ENCODE measurements at places on chromosomes 5 and 9. TPM values are rescaled to one million over a fixed set of nuclear protein-coding genes. Genes with fewer than 3 reads are reported as not detected.

The NOTCH1 gene
- 34.1 TPM for total RNA-seq

DNA sequence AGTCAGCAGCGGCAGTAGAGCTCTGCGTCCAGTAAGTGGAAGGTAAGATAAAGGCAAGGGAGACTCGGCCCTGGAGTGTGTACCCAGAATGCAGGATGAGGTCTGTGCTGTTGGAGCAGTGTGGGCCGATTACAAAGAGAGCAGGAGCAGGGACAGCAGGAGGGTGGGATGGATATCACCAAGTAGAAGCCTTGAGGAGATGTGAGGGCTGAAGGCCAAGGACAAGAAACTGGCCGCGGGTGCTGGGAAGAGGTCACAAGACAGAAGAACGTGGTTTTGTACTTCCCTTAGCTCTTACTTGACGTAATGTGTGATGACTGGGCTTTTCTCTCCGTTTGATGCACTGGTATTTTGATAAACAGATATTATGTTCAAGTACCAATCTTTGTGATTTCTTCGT is 43.7 kb downstream of the OR2V1 start:
- no peak for DNase-seq

- peak; percentile 72 for DNase-seq
Measured at GRCh38 chr9:16321461-16322119, 548.9 kb downstream of the BNC2 start.

- DNase-seq: no peak
Measured at GRCh38 chr5:156328161-156328560, 1.2 kb downstream of the SGCD start.

DNA sequence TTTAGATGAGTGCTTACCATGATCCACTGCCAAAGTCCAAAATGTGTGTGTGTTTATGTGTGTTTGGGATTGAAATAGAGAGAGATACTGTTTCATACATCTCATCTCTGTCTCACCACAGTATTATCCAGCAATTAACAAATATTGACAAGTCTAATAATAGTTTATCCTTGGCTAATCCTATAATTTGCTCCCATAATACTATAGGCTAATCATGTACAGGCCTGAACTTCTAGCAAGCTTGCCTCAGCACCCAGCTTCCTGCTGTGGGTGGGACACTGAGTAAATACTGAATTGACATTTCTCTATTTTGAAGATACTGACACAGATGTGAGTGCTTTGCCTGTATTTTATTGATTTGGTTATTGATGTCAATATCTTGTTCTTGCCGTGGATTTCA is 35.3 kb upstream of the KCNV2 start:
- no peak for DNase-seq

GRCh38 chr5:62969409-62970120 is 390.9 kb downstream of the LRRC70 start:
- DNase-seq: no peak

GRCh38 chr5:145941096-145941447 is 4.7 kb downstream of the SH3RF2 start:
- DNase-seq: no peak

DNA sequence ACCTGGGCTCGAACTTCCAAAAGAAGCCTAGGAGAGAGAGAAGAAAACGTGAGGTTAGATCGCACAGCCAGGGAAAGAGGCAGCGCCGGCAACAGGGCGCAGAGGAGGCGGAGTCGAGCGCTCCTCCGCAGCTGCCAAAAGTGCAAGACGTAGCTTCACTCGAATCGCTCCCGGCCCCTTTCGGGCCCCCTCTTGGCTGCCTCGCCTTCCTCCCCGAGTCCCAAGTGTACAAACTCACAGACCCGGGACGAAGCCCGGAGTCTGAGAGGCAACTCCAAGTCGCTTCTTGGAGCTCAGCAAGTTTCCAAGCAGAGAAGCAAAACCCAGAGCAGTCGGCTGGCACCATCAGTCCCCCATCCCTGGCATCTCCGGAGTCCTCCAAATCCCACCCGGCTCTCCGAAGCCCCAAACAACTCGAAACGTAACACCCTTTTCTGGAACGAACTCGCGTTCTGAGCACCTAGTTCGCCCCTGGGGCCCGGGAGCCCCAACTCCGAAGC is 1.2 kb downstream of the MIER3 start:
- DNase-seq: peak; percentile 41

The PPP1R26 gene
- 10.6 TPM for total RNA-seq

- peak; percentile 20 for DNase-seq
Measured at GRCh38 chr9:112894041-112894440, 3.4 kb upstream of the SLC46A2 start.

The C9orf153 gene
- total RNA-seq: not detected

- no peak for DNase-seq
Measured at GRCh38 chr9:3647652-3648051, 121.9 kb upstream of the RFX3 start.

The DIPK1B gene
- 23.2 TPM for total RNA-seq

- DNase-seq: no peak
Measured at GRCh38 chr5:138287246-138287645, 12.8 kb upstream of the GFRA3 start.

The ZCCHC7 gene
- total RNA-seq: 25.4 TPM

DNA sequence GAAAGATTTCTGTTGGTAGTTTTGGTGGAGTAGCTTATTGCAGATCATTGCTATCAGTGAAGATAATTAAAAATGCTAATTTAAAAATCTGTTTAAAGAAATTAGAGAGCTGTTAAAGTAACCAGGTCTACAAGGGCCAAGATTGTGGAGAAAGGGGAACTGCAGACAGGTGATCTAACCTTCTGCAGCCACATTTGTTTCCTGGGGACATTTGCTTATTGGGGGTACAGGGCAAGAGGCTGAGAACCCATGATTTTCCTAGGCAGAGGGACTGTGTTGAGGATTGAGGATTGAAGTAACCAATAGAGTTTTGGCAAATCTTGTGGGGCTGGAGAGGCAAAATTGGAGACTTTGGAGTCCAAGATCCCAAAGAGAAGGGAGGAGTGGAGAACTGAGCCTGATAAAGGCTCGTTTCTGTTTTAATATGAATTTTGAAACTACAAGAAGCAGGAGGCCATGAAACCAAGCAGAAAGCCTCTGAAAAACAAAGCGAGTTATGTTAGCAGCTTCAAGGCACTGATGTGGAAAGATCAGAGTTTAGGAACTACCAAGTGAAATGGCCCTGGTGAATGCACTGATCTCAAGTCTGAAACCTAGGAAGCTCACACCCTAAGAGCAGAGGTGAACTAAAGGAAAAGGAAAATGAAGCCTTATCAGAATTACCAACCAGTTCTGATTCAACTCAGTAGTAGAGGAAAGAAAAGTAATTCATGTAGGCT is 219.8 kb upstream of the C9orf72 start:
- no peak for DNase-seq

DNA sequence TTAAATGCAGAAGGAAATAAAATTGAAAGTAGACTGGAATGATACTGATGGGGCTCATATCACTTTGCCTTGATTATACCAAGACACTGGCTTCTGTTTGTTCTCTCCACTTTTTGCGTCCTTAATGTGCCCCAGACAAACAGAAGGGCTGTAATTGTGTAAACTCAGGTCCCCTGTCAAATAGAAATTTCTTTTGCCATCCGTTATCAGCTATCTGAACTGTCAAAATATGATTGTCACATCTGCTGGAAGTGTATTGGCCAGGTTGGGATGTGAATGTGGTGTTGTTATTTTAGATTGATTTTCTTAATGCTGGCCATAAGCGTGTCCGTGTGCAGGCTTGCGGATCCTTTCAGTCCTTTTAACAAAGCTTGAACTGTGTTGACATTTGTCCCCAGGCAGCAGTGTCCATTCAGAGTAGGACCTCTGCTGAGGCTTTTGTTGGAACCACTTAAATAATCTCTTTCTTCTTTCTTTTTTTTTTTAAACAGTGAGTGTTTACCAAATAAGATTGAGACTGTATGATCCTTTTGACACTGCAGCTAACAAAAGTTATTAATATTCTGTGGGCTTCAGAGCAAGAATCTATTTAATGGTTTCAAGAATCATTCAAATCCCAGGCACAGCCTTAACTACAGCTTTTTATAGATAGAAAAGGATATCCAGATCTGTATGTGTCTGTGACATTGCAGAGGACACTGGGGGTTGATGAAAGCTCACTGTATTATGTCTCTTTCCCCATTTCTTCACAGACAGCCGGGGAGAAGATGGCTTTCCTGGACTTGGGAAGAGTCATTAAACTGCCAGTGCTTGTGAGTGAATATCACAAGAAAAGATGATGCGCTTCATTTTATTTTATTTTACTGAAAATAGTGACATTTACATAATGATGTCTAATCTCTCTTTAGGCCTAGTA is 171.7 kb downstream of the ZNF608 start:
- DNase-seq: no peak

DNA sequence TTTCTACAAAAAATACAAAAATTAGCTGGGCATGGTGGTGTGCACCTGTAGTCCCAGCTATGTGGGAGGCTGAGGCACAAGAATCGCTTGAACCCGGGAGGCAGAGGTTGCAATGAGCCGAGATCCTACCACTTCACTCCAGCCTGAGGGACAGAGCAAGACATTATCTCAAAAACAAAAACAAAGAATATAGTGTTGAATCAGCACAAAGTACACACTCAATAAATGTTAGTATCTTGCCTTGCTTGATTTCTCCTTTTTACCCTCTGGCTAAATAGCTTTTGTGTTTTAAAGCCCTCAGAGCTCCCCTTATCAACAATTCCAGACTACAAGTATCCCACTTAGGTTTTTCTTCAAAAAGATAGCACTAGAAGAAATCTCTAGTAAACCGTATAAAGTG is 37.5 kb upstream of the CCNG1 start:
- no peak for DNase-seq

GRCh38 chr9:105244734-105245028 is 230 bp downstream of the SLC44A1 start:
- no peak for DNase-seq

DNA sequence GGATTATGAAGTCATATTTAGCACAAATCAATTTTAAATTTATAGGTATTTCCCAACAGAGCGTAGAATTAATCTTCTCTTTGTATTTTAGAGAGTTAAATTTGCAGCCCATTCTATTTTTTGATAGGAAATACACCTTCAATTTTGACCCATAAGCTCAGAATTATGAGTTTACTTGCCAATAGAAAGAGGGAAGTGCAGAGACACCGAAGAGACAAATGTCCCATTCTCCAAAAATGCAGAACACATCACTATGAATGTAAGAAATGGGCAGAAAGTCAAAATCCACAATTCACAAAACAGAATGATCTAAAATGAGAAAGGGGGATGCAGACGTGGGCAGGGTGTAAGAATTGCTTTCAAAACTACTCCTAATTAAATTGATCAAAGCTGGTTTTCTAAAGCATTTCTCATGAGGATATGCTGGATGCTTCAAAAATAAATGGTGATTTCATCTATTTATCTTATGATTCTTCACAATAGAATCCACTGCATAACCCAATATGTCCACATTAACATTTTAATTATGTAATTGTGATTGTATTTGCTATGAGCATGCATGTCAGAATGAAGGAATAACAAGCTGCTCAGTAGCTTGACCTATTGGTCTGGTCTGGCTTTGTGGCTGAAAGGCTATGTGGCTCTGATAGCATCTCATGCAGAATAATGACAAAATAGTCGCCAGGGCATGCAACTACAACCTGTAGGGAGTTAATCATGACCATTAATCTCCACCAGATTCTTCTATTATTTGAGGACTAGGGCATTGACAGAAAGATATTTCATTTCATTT is 550.1 kb upstream of the CDH18 start:
- peak; percentile 4 for DNase-seq

The EGFLAM gene
- total RNA-seq: 1.1 TPM

DNA sequence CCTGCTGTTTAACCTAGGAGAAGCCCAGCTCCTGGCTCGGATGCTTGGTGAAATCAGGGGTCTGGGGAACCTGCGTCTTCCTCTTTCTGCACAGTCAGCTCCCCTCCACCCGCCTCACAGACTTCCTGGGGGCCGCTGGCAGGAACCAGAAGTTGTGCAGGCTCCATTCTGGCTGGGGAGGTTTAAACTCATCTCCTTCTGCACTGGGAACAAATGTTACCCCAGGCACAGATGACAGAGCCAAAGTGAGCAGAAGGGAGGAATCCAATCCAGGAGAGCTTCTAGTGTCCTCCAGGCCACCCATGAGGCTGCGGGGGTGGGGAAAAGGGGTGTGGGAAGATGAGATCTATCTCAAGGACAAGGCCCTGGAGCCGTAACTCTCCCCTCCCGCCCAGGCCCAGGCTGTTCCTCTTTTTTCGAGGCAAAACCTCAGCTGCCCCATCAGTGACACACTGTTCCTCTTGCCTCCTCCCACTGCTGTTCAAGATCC is 31.2 kb downstream of the KCNMB1 start:
- DNase-seq: no peak

DNA sequence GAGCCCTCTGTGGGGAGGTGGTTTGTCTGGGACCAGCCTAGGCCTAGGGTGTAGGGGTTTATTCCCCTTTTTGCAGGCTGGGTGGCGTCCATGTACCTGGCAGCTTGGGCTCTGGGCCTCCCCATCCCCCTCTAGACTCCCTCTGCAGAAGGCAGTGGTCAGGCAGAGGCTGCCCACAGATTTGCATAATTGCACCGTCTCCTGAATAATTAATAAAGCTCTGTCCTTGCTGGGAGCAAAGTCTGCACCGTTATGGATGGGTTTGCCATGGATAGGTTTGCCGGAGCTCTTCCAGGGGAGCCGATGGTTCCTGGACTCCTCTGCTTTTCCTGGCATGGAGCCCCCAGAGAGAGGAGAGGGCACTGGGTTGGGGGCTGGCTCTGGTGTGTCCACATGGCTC is 60.4 kb downstream of the DAB2IP start:
- DNase-seq: no peak

DNA sequence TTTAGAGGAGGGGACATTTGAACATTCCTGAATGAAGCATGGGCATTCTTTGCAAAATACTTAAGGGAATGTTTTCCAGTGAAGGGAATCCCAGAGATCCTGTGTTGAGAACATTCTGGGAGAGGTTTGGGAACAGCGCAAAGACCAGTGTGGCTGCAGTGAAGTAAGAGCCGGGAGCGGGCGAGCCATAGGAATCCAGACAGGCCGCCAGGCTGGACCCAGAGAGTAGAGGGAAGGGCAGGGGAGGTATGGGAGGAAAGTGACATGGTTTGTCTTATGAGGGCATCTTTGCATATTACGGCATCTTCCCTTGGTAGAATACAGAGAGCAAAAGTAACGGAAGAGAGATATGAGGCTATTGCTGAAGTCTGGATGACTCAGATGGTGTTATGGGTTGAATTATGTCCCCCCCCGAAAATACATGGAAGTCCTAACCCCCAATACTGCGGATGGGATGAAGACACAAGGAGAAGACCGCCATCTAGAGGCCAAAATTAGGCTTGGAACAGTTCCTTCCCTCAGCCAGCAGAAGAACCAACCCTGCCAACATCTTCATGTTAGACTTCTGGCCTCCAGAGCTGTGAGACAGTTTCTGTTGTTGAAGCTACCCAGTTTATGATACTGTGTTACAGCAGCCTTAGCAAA is 268.2 kb downstream of the MAST4 start:
- peak; percentile 55 for DNase-seq

The OR1J2 gene
- total RNA-seq: not detected

The CMBL gene
- total RNA-seq: 39.7 TPM

The SVEP1 gene
- 1.1 TPM for total RNA-seq

- no peak for DNase-seq
Measured at GRCh38 chr9:5518937-5519319, 8.6 kb downstream of the PDCD1LG2 start.

DNA sequence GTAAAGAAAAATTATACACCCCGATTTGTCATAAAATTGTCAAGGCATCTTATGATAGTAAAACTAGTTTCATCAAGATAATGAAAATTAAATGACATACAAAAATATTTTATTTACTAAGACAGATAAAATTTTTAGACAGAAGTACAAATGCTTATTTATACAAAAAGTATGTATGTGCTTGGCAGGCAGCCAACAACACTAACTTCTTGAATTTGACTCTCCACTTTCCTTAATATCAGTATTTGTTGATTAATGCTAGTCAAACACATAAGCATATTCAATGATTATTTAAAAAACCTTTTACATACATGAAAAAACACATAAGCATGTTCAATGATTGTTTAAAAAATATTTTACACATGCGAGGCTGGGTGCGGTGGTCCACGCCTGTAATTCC is 1079.9 kb upstream of the CDH6 start:
- no peak for DNase-seq
